M059J (cell line): ENCODE measurements at places on chromosomes 5 and 9.

DNA sequence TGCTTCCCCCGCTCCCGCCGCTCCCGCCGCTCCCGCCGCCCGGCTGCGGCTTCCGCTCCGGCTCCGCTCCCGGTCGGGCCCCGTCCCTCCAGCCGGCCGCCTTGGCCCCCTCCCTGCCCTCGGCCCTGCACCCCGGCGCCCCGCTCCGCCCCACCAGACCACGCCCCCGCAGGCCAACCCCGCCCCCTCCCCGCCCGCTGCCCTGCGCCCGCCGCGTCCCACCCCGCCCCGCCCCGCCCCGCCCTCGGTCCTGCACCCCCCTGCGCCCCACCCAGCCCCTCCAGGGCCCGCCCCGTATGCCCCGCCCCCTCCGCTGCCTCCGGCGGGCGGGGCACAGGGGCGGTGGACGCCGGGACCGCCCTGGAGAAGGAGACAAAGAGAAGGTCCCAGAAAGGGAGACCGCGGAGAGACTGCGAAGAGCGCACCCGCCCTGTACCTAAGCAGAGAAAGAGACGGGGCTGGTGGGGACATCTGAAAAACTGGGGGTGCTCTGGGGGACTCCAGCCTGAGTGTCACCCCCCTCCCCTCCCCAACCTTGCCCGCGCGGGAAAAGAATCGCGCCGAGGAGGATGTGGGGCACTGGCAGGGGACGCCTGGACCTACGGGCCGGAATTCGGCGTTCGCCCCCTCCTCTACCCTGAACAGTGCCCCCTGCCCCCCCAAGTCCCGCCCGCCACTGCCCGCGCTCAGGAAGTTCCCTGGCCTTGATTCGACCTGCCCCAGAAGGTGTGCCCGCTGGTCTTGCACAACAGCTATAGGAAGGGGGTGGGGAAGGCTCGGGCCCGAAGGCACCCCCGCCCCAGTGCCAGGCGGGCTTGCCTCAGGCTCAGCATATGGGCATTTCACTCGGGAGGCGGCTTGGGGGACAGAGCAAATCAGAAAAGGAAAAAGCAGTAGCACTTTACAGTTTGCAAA lies 42.8 kb upstream of the STXBP1 start:
- peak; percentile 84 for DNase-seq

- no peak for DNase-seq
Measured at GRCh38 chr5:83857341-83857740, 136.7 kb upstream of the HAPLN1 start.

- peak; percentile 84 for DNase-seq
Measured at GRCh38 chr5:172451771-172452197, 2.5 kb downstream of the SH3PXD2B start.

- no peak for DNase-seq
Measured at GRCh38 chr5:72012906-72013305, 94.4 kb upstream of the MAP1B start.

DNA sequence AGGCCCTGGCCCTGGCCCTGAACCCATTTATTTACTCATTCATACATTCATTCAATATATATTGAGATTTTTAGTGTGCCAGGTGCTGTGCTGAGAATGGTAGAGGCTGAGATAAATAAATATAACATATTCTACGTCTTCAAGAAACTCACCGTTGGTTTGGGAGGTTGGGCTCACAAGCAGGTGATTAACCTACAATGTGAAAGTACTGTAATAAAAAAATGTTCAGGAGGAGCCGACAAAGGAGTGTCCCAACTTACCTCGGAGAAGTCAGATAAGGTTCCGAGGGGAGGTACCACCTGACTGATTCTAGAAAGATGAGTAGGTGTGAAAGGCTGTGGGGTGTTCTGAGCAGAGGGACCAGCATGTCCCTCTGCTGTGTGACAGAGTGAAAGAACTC lies 479.6 kb upstream of the KLF4 start:
- no peak for DNase-seq

GRCh38 chr5:39566891-39567290 lies 142.1 kb upstream of the DAB2 start:
- DNase-seq = no peak

DNA sequence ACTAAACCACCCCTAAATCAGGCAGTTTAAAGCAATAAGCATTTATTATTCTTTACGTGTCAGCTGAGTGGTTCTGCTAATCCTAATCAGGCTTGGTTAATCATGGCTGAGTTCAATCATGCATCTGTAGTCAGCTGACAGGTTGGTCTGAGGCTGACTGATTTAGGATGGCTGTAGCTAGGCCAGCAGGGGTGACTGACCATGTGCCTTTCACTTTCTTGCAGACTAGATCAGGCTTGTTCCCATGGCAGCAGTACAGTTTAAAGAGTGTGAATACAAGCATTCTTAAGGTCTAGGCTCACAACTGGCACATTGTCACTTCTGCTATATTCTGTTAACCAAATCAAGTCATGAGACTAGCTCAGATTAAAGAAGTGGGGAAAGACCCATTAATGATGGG lies 16.1 kb upstream of the MPDZ start:
- peak; percentile 34 for DNase-seq

GRCh38 chr9:70911791-70912190 lies 209.6 kb downstream of the TRPM3 start:
- no peak for DNase-seq

DNA sequence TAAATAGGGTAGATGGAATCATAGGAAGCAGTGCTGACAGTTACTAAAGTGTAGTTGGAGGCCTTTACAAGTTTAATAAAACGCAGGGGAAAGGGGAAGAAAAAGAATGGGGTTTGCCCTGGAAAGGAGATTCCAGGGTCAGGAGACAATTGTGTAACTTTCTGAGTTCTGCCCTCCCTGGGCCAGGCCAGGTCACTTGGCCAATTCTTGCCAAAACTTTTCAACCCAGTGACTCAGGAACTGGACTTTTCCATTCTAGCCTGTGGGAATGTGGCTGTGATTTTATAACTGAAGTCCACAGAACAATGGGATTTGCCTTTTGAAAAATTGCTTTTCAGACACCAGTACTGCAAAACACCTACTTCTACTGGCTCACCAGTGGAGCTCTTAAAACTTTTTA lies 289.8 kb upstream of the ANKRD55 start:
- DNase-seq = peak; percentile 83

DNA sequence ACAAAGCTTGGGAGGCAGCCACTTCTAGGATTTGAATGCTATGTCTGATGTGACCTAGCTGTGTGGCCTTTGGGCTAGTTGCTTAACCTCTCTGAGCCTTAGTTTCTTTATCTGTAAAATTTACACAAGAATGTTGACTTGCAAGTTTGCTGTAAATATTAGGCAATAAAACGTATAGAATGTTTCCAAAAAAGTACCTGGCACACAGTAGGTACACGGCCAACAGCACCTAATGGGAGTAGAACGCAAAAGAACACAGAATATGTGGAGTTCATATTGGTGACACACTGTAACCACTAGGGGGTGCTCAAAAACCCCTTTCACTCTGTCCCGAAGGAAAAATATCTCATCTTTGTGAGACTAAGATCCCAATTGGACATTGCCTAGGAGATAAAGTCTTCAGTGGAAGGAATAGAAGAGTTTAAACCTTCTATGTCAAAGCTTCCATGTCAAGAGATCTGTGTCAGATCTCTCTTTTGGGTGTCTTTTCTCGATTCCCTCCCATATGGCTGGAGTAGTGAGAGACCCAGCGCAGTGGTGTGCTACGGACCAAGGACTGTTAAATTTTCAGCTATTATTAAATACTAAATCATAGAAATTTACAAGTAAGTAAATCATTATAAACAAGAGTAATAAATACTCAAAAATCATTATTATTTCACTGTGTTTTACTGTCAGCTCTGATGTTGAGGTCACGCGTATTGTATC lies 145.4 kb upstream of the RAD23B start:
- peak; percentile 47 for DNase-seq

DNA sequence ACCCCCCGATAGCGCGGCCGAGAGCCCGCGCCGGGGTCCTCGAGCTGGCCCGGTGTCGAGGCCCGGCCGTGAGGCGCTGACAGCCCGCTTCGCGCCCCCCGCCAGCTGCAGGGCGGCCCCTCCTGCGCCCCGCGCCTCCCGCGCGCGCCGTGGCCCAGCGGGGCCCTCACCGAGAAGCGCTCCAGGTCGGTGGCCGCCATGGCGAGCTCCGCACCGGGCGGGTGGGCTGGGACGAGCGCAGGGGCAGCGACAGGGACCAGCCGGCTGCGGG lies 166 bp downstream of the SEPTIN8 start:
- DNase-seq = no peak

GRCh38 chr9:135146766-135147473 lies 59.5 kb downstream of the OLFM1 start:
- DNase-seq = no peak

GRCh38 chr5:98845878-98846277 lies 72.4 kb downstream of the RGMB start:
- no peak for DNase-seq

DNA sequence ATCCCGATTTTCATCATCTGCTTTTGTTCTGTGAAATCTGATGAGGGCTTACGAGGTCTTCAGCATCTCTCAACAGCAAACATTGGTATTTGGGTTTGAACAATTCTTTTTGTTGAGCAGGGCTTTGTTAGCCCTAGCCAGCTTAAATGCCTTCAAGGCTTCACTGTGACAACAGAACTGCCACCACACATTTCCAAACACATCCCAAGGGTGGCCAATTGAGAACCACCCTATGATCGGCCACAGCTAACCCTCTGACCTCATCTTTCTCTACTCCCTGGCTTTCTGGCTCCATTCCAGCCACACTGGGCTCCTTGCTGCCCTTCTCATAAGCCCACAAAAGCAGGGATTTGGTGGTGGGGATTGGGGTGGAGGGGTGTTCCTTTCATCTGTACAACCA lies 17.6 kb downstream of the MTX3 start:
- peak; percentile 30 for DNase-seq

- DNase-seq = no peak
Measured at GRCh38 chr5:172545291-172545801, 91.0 kb upstream of the SH3PXD2B start.

GRCh38 chr9:116800885-116801284 lies 113.8 kb downstream of the TRIM32 start:
- no peak for DNase-seq

DNA sequence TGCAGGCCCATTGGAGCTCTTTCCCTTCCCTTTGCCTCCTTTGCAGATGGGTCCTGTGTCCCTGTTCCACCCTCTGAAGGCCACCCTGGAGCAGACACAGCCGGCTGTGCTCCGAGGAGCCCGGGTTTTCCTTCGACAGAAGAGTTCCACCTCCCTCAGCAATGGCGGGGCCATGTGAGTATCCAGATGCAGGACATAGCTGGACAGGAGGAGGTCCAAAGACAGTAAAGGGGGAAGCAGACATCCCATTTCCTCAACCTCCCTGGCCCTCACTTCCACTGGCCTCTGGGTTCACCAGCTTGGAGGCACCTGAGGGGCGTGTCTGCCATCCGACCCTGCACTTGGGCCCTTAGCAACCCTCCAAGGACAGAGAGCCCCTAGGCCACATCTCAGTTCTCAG lies 237.9 kb downstream of the CACNA1B start:
- DNase-seq = no peak

- peak; percentile 37 for DNase-seq
Measured at GRCh38 chr9:96071076-96071814, 195.8 kb downstream of the ERCC6L2 start.

GRCh38 chr5:20536341-20536740 lies 548.3 kb upstream of the CDH18 start:
- no peak for DNase-seq

DNA sequence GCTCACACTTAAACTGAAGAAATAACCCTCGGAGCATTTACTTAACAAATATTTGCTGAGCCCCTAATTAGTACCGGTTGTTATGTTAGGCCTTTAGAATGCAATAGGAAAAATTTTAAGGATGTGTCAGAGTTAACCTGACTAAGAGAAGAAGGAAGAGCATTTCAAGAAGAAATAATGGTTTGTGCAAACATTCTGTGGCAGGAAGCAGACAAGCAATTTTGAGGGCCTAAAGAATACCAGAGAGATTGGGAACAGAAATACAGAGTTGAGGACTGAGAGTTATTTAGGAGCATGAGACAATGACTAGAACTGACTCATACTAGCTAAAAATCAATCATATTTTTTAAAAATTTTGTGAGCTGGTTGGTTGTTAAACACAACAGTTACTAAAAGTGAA lies 218.8 kb downstream of the PRR16 start:
- peak; percentile 65 for DNase-seq

- DNase-seq = no peak
Measured at GRCh38 chr5:80559244-80559643, 10.8 kb downstream of the ANKRD34B start.

- no peak for DNase-seq
Measured at GRCh38 chr9:82090046-82090445, 101.5 kb downstream of the SPATA31D1 start.

- no peak for DNase-seq
Measured at GRCh38 chr5:96503501-96504236, 70.6 kb upstream of the PCSK1 start.
